ENCODE measurements at places on chromosomes 1 and 21.
A peak's percentile ranks its signal among the peaks of the same experiment; 100 is the strongest.

- DNase-seq, result no peak
Observed at GRCh38 chr1:69413129-69413528, 154.6 kb upstream of the LRRC7 start.

DNA sequence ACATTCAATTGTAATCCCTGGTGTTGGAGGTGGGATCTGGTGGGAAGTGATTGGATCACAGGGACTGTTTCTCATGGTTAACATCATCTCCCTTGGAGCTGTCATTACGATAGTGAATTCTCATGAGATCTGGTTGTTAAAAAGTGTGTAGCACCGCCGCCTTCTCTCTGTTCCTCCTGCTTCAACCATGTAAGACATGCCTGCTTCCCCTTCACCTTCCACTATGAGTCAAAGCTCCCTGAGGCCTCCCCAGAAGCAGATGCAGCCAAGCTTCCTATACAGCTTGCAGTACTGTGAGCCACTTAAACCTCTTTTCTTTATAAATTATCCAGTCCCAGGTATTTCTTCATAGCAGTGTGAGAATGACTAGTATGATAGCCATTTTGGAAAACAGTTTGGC is 30.1 kb upstream of the TRIM62 start:
- no peak for DNase-seq

GRCh38 chr1:156490401-156491032 is 10.1 kb downstream of the MEF2D start:
- no peak for DNase-seq

- DNase-seq, result no peak
Observed at GRCh38 chr1:1561801-1562470, 12.7 kb downstream of the SSU72 start.

DNA sequence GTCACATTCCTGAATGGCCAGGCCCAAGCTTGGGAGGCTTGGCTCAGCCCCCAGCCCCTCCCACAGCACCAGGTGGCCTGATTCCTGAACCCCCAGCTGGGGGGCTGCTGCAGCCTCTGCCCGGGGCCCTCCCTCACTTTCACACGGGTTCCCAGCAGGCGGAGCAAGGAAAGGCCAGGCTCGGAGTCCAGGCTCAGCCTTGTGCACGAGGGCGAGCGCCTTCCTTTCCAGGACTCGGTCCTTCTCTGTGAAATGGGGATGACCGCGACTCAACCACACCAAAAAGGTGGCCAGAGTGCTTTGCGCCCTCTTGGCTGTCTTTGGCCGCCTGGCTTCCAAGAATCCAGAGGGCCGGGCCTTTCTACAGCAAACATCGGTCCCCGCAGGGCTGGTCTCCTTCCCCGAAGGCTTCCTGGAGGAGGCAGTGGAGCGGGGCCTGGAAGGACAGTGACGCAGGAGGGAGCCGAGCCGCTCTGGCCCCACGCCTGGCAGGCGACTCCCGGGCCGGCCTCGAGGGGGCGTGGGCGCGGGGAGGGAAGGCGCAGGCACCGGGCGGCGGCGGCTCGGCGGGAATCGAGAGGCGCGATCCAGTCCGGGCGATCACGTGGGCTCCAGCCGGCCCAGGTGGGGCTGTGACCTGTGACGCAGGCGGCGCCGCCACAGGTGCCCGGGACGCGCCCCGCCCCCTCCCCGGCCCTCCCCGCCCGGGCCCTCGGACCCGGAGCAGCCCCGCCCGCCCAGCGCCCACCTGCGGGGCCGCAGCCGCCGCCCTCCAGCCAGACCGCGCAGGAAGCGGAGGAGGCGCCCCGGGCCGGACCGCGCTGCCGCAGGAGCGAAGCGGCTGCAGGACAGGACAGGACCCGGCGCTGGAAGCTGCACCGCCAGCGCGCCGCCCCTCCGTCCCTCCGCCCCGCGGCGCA is at the start of gene ARHGEF16:
Gene ARHGEF16, plus strand, starts transcription at position 775 of the 920 bp plus-strand sequence. CDS start 8,420 bp downstream, outside the sequence.
- DNase-seq, result peak; percentile 30

GRCh38 chr21:34974162-34974981 is 74.7 kb downstream of the RUNX1 start:
- no peak for DNase-seq

- DNase-seq, result no peak
Observed at GRCh38 chr1:169925505-169926482, 32.1 kb upstream of the SCYL3 start.

DNA sequence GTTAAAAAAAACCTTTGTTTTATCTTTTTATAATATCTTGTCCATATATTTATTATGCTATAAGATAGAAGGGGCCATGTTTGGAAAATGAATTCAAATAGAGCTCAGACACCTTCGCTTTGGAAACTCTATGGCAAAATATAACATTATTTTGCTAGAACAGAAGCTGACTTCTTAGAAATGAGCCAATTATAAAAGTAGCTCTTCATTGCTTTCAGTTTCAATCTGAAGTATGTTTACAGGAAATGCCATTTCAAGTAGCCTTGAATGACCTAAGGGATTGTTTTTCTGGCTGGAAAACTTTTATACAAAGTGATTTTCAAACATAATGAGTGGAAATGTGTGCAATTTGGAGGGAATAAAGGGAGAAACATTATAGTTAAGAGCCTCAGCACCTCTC is 37.8 kb upstream of the GBP5 start:
- no peak for DNase-seq

GRCh38 chr1:18200136-18200717 is 92.6 kb downstream of the IGSF21 start:
- peak; percentile 82 for DNase-seq

- DNase-seq, result no peak
Observed at GRCh38 chr1:25451908-25452307, 21.2 kb downstream of the MACO1 start.

DNA sequence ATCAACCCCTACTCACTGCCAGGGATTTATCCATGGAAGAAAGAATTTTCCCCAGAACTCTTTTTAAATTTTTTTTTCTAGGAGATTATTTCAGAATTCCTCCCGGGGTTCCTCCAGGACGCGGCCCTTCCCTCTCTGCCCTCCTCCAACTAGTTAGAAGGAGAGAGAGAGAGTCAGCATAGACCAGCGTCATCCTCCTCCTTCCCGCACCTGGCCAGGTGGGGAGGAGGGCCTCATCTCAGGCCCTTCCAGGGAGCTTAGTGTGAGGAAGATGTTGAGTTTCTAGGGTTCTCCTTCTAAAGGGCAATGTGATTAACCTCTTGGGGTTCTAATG is 63.6 kb downstream of the CDK18 start:
- peak; percentile 40 for DNase-seq

- DNase-seq, result peak; percentile 42
Observed at GRCh38 chr1:39701049-39701439, 9.8 kb upstream of the HPCAL4 start.

DNA sequence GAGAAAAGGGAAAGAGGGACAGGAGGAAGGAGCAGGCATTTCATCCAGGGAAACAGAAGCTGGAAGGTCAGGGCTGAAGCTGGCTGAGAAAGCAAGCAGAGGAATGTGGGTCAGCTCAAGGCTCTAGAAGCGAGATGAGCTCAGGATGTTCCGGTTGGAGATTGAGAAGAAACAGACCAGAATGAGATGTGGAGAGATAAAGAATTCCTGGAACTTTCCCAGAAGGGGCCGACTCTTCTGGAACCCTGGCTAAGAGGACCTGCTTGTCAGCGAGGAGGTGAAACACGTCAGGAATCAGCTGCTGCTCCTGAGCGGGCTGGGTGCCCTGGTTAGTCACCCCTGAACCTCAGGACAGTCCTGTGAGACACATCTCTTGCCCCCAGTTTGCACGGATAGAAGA is 75.9 kb downstream of the HUNK start:
- DNase-seq, result no peak

DNA sequence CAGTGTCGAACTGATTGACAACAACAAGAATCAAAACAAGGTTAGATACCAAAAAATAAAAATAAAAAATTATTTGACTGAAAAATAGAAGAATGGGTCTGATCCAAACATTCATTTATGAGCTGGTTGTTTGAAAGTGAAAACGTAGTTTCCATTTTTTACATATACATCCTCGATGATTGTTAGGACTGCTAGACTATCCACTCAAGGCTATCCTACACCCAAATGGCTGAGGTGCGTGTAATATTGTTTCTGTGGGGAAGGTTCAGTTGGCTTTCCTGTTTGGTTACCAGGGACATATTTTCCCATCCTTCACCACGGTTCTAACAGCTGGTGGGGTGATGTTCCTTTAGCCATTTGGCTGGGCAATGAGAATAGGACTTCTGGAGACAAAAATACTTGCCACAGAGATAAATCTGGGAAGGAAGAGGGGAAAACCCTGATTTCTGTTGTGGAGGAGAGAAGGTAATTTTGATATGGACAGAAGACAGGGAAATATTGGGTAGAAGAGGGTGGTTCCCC is 66.3 kb downstream of the MAP3K7CL start:
- no peak for DNase-seq

- no peak for DNase-seq
Observed at GRCh38 chr1:206075786-206076755, 23.1 kb downstream of the RHEX start.

- no peak for DNase-seq
Observed at GRCh38 chr1:103170609-103171008, 62.3 kb upstream of the COL11A1 start.

- DNase-seq, result no peak
Observed at GRCh38 chr1:178548108-178548507, 35.2 kb downstream of the TEX35 start.

- DNase-seq, result no peak
Observed at GRCh38 chr1:178713259-178713658, 11.8 kb upstream of the RALGPS2 start.

DNA sequence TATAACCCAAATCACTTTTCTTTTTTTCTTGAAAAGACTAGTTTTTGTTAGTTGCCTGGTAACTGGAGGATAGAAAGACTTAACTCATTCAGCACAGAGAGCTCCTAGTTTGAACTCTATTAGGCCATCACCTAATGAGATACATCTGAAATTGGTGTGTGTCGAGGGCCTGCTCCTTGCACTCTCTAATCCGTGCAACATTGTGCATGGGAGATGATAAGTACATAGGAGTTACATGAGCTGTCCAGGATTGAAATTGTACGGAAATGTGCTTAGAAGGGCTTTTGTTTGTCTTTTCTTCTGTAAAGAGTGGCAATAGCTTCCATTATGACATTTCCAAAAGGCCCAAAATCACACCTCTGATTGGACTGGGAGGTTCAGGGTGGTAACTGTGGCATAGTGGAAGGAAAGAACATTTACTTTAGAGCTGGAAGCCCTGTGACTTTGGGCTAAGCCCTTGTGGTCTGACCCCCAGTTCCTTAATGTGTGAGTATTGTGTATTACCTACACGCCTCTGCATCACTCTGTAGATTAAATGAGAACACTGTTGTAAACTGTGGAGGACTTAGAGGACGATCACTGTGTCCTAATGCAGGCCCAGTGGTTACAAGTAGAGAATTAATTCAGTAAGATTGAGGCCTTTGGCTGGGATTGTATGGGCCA is 71.2 kb downstream of the FGGY start:
- no peak for DNase-seq

GRCh38 chr1:110460253-110461220 is 9.6 kb downstream of the PROK1 start:
- DNase-seq, result peak; percentile 93

DNA sequence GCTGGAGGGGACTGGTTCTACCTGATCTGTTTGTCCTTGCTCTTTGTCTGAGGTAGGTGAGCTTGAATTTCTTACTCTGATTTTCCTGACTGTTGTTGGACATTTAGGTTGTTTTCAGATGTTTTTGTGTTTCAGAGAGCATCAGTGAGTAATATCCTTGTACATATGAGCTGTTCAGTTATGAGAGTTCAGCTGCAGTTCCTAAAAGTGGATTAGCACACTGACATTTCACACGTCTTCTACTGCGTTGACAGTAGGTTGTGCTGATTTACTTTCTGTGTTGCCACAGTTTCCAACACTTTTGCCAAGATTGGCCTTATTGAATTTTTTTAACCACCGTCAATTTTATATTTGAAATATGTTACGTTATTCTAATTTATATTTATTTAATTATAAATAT is 27.7 kb downstream of the CXADR start:
- DNase-seq, result no peak

GRCh38 chr1:20555025-20555757 is 2.8 kb downstream of the FAM43B start:
- peak; percentile 65 for DNase-seq

- DNase-seq, result no peak
Observed at GRCh38 chr1:110519125-110519810, at the start of gene KCNA10. Gene KCNA10 (minus strand): TSS chr1:110519175. CDS start chr1:110518787, 388 bp downstream.

GRCh38 chr1:52670604-52671003 is 27.5 kb downstream of the COA7 start:
- DNase-seq, result no peak

GRCh38 chr1:201136355-201137023 is 9.5 kb upstream of the ASCL5 start:
- no peak for DNase-seq

- no peak for DNase-seq
Observed at GRCh38 chr1:180231936-180232335, 1.9 kb downstream of the LHX4 start.

DNA sequence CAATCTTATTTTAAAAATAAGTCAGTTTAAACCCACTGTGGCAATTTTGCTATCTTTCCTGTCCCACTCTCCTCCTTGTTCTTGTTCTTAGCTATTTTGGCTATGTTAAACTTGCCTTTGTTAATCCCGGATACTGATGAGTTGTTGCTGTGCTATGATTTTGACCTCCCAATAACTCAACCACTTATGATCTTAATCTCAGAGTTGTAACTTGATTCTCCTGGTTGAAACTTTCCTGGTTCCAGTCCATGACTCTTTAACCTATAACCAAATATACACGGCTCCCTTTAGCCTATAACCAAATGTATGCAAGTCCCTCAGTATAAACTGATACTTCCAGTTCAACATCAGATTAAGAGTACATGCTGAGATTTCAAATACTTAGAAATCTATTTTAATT is 15.6 kb upstream of the ACADM start:
- DNase-seq, result no peak

DNA sequence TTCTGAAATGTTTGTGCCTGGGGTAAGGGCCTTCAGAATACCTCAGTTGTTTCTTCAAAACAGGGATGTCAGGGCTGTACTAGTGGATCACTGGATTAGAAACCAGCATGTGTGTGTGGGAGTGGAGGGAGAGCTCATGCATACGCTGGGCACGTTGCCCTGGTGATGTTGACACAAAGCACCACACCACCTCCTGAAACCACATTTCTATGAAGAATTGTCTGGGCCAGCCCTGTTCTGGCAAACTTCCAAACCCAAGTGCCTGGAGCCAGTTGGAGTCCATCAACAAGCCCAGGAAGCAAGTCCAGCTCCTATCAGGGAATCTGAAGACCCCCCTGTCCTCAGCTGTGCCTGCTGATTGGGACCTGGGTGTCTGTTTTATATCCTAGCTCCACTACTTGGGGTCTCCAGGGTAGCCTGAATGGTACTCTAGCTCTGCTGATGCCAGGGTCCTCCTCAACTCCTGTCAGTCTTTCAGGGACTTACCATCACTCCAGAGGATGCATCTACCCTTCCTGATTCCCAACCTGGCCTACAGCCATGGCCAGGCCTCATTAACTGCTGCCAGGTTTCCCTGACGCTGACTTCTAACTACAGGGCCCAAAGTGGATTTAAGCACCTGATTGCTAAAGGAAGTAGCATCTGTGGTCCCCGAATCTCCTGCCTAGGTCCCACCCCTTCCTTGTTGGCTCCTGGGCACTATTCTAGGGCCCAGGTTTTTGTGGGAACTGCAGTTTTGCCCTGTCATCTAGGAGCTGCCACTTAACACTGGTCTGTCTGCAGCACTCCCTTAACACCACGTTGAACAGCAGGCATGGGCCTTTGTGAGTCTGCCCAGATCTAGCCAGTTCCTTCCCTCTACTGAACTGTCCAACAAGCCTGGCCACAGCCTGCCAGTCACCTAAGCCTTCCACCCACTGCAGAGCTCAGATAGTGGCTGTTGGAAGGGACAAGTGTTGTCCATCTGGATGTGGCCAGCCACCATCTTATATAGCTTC is 45.5 kb downstream of the LPAR3 start:
- peak; percentile 63 for DNase-seq

- DNase-seq, result peak; percentile 52
Observed at GRCh38 chr1:151326619-151327222, 495 bp downstream of the PI4KB start.

- DNase-seq, result peak; percentile 37
Observed at GRCh38 chr1:240190881-240191401, 99.3 kb downstream of the FMN2 start.

Data from G401 (cell line).